ENCODE measurements at places on chromosomes 12 and 14.

GRCh38 chr12:115872919-115873357 is 404.6 kb downstream of the MED13L start:
- no peak for DNase-seq

- no peak for DNase-seq
Observed at GRCh38 chr12:45483571-45483970, 245.9 kb upstream of the ARID2 start.

GRCh38 chr14:34257505-34257904 is 204.5 kb downstream of the SPTSSA start:
- DNase-seq: no peak

GRCh38 chr14:104639885-104640548 is 35.4 kb upstream of the TMEM179 start:
- peak; percentile 47 for DNase-seq

DNA sequence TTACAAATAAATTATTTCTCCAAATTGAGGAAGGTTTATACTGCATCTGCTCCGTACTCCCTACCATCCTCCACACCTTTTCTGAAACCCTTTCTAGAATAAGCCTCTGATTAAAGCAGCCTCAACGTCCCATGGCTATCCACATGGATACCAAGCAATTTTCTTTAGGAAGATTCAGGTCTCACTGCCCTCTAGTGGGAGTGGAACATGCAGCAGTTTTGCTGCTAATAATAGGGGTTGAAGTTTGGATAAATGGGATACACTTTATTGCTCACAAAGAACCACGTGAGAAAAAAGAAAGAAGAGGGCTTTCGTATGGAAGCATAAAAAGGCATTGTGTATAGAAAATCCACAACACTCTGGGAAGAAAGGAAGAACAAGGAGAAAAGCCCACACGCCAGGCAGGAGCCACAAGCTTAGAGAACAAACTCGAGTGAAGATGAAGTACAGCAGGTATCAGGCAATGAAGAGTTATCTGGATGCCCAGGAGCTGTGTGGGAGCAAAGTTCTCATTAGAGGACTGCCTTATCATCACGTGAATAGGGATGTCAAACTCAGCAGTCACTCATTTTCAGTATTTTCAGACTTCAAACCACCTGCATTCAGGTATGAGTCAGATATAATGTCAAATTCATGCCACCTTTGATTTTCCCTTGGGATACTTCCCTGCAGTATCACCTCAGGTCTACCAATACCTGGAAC is 45.8 kb downstream of the CCER1 start:
- DNase-seq: no peak

- DNase-seq: no peak
Observed at GRCh38 chr12:102201436-102202061, 3.9 kb upstream of the PMCH start.

GRCh38 chr12:114680604-114681069 is 3.3 kb downstream of the TBX3 start:
- DNase-seq: no peak

GRCh38 chr14:60815371-60815770 is 80.8 kb downstream of the MNAT1 start:
- no peak for DNase-seq

GRCh38 chr14:85619851-85620250 is 89.9 kb downstream of the FLRT2 start:
- no peak for DNase-seq

- DNase-seq: no peak
Observed at GRCh38 chr12:16121953-16122352, 155.5 kb downstream of the SLC15A5 start.

GRCh38 chr14:61406675-61407074 is 85.3 kb downstream of the PRKCH start:
- no peak for DNase-seq

- DNase-seq: no peak
Observed at GRCh38 chr12:67572492-67572891, 76.1 kb upstream of the DYRK2 start.

- no peak for DNase-seq
Observed at GRCh38 chr14:24399447-24399822, 632 bp downstream of the NYNRIN start.

DNA sequence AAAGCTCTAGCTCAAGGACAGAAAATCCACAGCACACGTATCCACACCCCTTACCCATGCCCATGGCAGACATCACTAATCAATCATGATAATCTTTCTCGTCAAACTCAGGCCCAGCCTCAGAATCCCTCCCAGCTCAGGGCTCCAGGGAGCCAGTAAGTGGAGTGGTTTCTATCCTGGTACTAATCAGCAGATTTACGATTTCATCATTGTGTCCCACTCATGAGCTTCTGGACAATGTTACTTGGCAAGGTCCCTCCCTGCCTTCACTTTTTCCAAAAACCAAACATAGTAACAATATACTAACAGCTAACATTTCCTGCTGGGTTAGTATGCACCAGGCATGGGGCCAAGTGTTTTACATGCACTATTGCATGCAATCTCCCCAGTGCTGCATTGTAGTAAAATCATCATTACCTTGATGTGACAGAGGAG is 45.8 kb upstream of the NCOR2 start:
- no peak for DNase-seq

GRCh38 chr14:97703006-97703760 is 906.0 kb downstream of the VRK1 start:
- no peak for DNase-seq

- DNase-seq: no peak
Observed at GRCh38 chr12:20314328-20314727, 54.0 kb upstream of the PDE3A start.

- no peak for DNase-seq
Observed at GRCh38 chr12:92784356-92784755, 81.6 kb downstream of the PLEKHG7 start.

DNA sequence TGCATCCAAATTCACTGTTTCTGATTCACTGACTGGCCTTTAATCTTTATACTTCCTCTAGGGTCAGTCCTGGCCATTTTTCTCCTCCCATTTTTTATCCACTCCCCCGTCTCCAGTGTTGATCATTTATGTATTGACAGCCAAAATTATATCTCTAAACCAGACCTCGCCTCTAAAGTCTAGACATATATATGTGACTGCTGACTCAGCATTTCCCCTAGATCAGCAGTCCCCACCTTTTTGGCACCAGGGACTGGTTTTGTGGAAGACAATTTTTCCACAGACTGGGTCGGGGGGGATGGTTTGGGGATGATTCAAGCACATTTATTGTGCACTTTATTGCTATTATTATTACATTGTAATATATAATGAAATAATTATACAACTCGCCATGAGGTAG is 88.3 kb upstream of the DAAM1 start:
- DNase-seq: no peak

DNA sequence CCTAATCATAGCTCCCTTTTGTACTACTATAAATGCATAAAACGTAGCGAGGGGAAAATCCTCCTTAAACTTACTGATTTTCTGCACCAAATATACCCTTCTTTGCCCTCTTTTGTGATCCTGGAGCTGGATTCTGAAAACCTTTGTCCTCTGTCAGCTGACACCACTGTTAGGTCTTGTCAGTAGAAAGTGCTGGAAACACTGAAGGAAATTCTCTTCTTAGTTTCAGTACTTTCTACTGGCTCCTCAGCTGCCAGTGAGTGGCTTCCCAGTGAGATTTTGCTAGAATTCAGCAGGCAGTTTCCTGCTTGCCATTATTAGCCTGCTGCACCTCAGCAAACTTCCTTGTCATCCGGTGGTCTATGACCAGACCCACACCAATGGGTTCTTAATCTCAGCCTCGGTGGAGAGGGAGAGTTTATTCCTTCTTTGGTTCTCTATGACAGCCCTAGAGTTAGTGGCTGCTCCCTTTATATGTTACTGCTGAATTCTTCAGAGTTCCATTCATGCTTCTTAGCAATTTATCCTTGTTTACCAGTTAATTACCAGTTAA is 476.2 kb downstream of the FSCB start:
- no peak for DNase-seq

DNA sequence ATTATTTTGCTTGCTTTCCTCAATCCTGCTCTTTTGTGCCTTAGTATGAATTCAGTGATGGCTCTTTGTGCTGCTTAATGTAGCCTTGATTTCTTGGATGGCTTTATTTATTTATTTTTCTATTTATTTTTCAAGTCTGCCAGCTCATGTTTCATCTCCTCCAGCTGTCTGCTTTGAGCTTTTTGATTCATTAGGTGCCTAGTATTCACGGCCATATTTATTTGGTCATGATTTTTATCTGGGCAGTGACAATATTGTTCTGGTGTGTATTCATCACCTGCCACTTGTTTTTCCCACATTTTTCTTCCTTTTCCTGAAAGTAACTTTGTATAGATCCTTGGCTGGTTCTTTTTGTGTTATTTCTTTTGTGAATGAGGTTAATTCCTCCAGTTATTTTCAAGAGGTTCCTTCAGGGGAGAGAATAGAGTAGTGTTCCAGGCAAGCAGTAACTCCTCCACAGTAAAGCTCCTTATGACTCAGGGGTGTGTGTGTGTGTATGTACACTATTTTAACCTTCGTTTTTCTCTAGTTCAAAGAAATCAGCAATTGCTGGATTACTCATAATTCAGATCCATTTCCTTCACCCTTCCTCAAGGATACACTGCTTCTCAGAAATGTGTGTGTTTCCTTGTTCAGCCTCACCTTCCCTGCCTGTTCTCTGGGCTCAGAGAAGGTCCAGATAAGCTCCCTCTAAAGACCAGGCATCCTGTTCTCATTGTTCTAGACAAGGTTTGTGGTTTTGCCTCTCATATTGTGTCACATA is 51.6 kb upstream of the PMCH start:
- no peak for DNase-seq

- DNase-seq: no peak
Observed at GRCh38 chr12:127381681-127382080, 885.3 kb upstream of the TMEM132C start.
